ENCODE measurements at places on chromosomes 11 and 22.
A peak's percentile ranks its signal among the peaks of the same experiment; 100 is the strongest.

DNA sequence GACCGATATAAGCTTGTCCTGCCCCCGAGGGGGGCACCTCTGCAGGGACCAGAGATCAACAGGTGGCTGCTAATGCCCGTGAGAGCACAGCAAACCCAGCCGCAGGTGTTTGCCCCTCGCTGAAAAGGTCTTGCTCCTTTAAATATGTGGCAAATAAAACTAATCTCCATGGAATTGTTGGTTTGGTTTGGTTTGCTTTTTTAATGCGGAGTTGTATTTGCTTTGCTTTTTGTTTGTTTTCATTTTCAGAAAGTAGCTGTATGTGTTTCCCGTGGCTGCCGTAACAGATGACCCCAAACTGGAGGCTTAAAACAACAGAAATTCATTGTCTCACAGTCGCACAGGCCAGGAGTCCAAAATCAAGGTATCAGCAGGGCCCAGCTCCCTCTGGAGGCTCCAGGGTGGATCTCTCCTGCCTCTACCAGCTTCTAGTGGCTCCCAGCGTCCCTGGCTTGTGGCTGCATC, 93.0 kb downstream of the CELSR1 start:
- DNase-seq = no peak

- peak; percentile 76 for DNase-seq
These were observed at the start of gene FBLN1 for GRCh38 chr22:45502215-45503049. Gene FBLN1, plus strand, starts transcription at chr22:45502883. Its CDS starts 103 bp downstream, at chr22:45502986.

GRCh38 chr11:32172041-32172847, 81.4 kb downstream of the RCN1 start:
- DNase-seq = no peak

GRCh38 chr22:32951807-32952153, 106.4 kb downstream of the SYN3 start:
- DNase-seq = peak; percentile 85

- DNase-seq = no peak
These were observed 92.0 kb downstream of the SLC17A6 start for GRCh38 chr11:22430141-22430541.

DNA sequence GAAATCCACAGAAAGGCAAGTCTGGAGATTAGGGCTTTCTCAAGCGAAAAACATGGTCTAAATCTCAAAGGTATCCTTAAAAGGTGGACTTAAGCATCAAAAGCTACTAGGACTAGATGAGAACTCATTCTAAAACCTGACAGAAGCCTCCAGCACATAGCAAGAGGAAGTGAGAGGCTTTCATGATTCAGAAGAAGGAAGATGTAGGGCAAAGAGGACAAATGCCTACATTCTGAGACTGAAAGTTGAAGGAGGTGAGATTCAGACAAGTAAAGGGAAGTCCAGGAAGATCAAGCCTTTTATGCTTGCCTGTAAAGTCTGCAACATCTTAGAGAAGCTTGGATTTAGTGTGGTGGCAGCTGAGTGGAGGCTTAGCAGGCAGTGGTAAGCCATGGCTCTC, 98.9 kb downstream of the PGR start:
- no peak for DNase-seq

GRCh38 chr11:96942855-96943254, 553.0 kb downstream of the JRKL start:
- DNase-seq = no peak

- DNase-seq = no peak
These were observed 69.6 kb downstream of the PRDM11 start for GRCh38 chr11:45216031-45216430.

DNA sequence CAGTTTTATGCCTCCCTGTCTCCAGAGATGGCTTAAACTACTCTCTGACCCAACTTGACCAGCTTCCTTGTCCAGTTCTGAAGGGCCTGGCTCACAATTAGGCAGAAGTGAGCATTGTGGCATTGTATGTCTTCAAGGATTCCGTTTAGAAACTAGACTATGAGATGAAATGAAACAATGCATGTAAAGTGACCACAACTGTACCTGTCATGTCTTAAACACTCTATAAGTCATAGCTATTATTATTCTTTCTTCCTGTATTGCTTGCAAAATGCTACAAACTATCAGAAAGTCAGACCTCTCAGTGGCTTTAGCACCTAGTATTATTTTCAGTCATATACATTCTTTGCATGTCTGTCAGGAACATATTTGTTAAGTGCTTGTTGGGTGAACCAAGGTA, 127.9 kb upstream of the MTMR2 start:
- DNase-seq = no peak

DNA sequence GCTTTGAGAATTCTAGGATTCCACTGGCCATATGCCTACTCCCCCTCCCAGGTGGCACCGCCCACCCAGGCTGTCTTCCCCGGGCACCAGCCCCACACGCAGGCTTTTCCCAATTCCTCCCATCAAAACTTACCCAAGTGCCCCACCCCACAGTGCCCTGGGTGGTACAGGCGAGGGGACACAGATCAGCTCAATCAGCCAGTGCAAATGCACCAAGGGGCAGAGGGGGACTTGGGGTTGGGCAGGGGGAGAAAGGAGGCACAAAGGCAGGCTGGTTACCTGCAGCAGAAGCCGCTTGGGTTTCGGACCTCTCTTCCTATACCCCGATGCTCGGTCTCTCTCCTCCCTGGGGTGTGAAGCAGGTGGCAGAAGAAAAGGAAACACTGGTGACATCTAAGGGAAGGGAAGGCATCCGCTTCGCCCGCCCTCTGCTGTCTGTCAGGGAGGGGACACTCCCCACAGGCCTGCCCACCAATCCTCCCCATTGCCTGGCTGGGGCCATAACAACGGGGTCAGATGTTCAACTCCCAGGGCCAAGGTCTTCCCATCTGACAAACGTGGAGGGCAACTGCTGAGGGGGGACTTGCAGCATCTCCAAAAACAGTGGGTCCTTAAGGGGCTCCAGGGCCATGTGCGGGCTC, 14.0 kb downstream of the CBX7 start:
- DNase-seq = no peak

DNA sequence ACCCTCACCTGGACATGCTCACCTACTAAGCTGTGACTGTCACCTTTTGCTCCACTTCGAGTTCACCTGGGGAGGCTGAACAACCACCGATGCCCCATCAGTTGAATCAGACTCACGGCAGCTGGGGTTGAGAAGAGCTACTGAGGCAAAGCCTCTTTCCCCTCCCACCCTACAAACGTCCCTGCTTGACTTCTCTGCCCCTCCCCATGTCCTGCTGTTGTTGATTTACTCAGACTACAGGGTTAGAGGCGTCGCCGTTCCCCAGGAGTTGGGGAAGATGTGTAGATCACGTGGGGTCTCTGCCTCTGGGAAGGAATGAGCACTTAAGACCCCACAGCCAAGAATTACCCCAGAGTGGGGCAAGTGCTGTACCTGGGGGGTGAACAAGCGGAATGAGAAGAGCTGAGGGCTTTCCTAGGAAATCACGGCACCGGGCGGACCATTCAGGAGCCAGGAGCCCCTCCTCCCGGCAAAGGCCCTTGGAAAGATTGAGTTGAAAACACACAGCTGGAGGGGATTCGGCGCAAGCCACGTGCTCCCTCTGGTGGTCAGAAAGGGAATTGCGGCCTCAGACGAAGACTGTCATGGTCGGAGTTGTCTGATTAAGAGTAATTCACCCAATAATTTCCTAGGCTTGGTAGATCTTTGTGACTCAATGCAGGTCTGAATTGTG, 7.0 kb downstream of the FXYD2 start:
- peak; percentile 88 for DNase-seq

DNA sequence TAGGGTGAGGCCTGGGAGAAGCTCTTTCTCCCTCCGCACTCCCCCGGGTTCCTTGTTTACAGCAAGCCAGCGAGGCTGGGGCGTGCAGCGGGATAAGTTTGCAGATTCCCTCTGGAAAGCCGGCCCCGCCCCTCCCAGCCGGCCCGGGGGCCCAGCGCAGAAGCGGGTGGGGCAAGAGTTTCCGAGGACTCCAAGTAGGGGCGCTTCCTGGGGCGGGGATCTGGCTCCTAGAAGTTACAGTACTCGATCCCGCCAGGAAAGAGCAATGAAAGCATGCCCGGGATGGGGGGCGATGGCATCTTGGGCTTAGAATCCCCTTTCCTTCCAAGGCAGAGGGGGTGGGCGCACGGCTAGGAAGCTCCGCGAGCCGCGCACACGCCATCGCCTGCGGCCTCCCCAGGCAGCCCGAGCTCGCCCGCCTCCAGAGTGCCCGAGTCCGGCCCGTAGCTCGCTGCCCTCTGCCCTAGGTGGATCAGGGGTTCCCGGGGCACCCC, 385 bp downstream of the TST start:
- peak; percentile 90 for DNase-seq

DNA sequence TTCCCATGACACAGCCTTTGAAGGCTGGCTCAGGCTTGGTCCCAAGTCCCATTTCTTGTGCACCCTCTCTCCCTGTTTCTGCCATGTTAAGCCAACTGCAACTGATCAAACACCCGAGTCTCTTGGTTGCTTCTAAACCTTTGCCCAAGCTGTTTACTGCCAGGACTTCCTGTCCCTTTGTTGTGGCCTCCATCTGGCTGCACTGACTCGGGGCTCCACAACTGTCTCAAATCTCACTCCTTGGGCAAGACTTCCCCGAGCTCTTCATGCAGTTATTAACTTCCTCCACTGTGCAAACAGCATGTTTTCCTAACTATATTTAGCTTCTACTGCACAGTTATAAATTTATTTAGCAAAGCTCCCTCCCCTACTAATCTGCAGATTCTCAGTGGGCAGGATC, 4.3 kb downstream of the VPREB1 start:
- no peak for DNase-seq

- DNase-seq = no peak
These were observed 15.7 kb upstream of the RASL10A start for GRCh38 chr22:29331213-29331612.

DNA sequence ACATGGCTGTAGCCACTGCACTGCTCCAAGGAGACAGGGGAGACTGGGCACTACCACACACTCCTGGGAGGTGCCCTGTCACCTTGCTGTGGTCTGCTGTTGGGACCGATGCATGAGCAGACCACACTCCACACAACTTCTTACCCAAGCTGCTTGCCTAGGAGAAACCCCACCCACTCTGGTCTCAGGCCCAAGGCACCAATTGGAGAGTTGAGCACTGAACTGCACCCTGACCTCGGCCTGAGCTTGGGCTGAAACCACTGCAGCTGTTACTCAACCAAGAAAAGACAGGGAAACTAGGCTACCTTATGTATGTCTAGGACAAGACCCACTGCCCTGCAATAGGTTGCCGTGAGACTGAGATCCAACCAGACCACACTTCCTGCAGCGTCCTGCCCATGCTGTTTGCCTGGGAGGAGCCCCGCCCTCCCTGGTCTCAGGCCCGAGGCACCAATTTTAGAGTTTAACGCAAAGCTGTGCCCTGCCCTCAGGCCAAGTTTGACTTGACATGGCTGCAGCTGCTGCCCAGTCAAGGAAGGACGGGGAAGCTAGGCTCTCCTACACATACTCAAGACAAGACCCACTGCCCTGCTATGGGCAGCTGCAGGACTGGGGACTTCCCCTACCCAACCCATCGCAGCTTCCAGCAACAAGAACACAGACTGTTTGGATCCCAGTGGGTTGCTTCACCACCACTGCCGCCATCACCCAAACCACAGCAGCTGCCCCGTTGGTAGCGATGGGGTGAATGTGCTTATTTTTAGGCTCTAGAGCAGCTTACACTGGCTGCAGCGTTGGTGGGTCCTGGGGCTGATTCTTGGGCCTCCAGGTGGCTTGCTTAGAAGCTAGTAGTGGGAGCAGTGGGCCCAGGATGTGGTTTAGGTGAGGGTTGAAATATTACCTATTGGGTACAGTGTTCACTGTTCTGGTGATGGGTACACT, 66.8 kb downstream of the BRD1 start:
- no peak for DNase-seq
